Anterior cingulate cortex (tissue), 58 donors: ENCODE measurements at places on chromosomes 1 and 21.

- DNase-seq: no peak
Measured at GRCh38 chr1:76274302-76274701, 199.8 kb downstream of the ST6GALNAC3 start.

- peak; percentile 75 for DNase-seq
Measured at GRCh38 chr1:203127666-203128430, at the start of gene ADORA1. Gene ADORA1 (plus strand): TSS chr1:203127726. CDS start chr1:203128842, 1,116 bp downstream.

DNA sequence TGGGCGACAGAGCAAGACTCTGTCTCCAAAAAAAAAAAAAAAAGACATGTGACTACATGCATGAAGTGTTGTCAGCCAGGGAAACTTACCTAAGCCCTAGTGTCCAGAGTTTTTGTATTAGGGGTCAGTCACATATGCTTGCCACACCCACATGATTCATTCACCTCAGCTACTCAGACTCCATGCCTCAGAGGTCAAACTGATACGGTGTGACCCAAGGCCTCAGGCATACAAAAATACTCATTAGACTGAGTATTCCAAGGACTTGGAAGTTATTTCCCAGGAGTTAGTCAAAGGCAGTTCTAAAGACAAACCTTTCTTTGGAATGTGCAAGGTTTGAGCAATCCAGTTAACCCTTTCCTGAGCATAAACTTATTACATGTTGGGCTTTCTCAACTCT lies 6.3 kb upstream of the TRIM33 start:
- DNase-seq: no peak

DNA sequence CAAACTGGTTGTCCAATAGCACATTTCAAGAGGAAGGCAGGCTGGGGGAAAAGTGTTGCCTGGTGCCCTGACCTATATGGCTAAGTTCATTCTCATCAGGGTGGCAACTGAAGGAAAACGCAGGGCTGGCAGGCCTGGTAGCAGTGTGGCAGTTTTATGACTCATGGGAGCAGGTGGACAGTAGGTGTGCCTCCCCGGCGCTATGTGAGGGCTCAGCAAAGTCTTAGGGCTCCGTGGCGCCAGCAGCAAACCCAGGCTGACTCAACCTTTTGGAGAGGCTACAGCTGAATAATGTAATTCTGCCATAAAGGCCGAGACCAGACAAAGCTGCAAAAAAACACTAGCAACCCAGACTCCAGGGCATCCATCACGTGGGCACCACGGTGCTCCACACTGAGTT lies 23.6 kb downstream of the GADD45A start:
- no peak for DNase-seq

DNA sequence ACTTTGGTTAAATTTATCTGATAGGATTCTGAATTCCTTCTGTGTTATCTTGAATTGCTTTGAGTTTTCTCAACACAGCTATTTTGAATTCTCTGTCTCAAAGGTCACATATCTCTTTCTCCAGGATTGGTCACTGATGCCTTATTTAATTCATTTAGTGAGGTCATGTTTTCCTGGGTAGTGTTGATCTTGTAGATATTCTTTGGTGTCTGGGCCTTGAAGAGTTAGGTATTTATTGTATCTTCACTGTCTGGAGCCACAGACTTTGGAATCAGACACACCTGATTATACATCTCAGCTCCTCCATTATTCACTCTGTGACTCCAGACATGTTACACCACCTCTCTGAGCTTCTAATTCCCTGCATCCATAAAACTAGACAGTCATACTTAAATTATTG lies 34.2 kb upstream of the ETS2 start:
- no peak for DNase-seq

GRCh38 chr1:235597867-235598553 lies 51.6 kb downstream of the GNG4 start:
- no peak for DNase-seq

GRCh38 chr21:16215663-16216183 lies 485.9 kb downstream of the USP25 start:
- DNase-seq: no peak

DNA sequence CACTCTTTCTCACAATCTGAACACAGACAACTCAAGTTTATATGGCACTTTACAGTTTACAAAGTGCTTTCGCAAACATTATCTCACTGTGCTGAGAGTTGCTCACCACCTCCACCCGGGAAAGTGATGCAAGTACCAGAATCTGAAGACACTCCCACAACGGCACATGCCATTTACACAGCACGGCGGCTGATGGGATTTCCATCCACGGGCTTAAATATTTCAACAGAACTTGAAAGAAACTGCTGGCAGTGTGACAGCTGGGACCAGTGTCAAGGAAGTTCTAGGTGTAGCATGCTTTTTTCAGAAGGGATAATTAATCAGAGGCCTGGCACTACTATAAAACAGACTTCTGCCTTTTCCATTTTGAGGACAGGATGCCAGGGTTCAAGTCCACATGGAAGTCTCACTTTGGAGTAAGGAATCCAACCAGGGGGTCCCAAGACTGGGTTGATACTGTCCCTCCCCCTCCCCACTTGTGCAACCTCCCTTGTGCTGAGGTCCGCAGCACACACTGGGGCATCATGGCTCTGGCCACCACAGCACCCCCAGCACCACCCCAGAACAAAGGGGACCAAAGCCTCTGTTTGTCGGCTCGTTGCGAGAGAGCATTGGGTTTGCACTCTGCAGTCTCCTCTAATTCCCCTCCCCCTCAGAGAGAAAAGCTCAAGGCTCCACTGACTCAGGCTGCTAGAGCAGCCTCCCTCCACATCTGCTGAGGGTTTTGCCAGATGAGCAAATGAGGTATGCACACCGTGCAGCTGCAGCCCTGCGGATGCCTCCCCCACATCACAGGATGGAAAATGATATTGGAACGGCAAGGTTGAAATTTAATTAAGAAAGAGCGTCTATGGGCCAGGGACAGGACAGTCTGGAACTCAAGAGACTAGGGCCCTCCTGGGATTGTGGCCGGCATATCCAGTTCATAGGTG lies 154.9 kb downstream of the TGFBR3 start:
- no peak for DNase-seq

DNA sequence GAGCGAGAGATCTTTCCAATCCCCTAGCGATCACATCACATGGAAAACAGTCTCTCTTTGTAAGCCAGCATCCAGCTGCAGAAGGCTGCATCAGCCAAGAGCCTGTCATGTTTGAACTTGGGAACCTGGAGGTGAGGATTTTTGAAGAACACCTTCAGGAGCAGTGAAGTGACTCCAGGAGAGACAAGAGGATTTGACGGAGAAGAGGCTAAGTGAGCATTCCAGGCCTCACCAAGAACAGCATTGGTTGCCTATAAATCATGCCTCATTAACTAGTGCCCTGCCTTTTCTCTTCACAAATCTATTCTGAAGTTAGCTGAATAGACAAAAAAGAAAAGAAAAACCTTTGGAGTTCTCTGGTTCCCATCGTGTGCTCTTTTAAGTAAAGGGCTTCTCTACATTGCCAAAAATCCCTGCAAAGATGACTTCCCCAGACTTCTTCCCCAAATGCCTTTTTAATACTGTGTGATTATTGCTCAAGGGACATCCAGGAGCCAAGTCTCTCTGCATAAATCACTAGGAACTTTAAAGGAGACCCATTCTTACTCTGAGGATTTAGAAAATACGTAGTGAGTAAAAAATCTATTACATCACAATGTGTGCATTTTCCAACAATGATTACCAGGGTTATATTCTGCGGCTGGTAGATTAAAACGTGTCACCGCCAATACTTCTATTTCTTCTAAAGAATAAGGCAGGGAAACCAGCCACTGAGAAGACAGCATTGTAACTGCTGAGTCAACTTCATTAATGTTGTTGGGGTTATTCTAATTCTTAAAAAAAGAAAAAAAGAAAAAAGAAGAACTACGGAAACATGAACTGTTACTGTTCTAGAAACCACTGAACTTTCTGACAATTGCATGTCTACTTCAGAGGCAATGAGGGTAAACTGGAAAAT lies 95.2 kb downstream of the KIF14 start:
- no peak for DNase-seq

DNA sequence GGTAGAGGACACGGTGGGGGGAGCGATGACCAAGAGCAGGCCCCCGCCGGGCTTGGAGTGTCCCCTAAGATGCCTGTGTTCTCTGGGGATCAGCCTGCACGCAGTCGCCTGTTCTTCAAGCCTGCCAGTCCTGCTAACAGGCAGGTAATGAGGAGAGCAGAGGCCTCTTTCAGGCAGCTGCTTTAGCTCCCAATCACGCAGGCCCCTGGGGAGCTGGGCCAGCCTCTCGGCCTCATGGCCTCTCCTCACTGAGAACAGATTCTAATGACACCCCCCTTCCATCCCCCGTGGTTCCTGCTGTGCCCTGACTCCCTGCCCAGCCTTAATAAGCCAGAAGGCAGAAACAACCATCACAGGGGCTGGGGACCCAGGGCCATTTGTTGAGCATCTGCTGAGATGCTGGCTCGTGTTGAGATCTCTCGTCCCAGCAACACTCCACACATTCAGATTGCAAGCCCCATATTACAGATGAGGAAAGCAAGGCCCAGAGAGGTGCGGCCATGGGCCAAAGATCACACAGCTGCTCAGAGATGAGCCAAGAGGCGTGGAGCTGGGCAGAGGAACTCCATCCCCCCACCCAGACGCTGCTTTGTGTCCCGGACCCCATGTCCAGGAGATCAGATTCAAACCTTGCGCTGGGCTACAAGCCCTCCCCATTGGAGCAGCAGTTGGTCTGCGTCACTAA lies 71.6 kb upstream of the CASZ1 start:
- peak; percentile 6 for DNase-seq

- no peak for DNase-seq
Measured at GRCh38 chr1:231953660-231954059, 327.1 kb downstream of the DISC1 start.

GRCh38 chr1:15151377-15151806 lies 2.2 kb upstream of the TMEM51 start:
- no peak for DNase-seq

- DNase-seq: no peak
Measured at GRCh38 chr1:207500306-207500705, 4.3 kb downstream of the CR1 start.

- DNase-seq: no peak
Measured at GRCh38 chr21:28885853-28886177, 106.9 kb downstream of the LTN1 start.

DNA sequence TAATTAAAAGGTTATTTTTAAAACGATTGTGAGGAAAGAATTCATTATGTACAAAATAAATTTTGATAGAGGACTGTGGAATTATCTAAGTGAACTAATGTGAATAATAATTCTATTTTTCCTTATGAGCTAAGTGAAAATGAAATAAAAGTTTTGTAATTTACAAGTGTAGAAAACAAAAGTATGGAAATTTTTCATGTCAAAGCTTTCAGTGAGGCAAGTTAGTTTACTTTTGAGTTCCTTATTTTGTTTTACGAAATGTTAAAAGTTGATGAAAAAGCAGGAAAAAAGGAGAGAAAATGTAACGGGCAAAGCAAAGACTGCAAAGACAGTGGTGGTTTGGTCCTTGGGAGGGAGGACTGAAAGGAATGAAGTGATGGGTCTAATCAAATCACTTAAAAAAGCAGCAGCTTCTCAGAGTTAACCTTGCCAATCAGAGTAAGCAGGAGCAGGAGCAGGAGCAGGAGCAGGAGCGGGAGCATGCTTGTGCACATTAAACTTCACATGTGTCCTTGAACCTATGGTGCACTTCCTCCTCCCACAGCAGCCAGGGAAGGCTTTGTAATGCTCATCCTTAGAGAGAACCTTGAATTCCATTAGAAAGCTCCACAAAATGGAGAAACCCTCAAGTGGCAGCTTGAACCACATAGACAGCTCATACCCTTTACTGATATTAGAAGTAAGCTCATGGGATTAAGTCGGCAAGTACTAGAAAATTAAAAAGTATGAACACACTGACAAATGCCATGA lies 133.4 kb downstream of the LHX4 start:
- no peak for DNase-seq

GRCh38 chr1:180343921-180344769 lies 114.1 kb downstream of the LHX4 start:
- no peak for DNase-seq

DNA sequence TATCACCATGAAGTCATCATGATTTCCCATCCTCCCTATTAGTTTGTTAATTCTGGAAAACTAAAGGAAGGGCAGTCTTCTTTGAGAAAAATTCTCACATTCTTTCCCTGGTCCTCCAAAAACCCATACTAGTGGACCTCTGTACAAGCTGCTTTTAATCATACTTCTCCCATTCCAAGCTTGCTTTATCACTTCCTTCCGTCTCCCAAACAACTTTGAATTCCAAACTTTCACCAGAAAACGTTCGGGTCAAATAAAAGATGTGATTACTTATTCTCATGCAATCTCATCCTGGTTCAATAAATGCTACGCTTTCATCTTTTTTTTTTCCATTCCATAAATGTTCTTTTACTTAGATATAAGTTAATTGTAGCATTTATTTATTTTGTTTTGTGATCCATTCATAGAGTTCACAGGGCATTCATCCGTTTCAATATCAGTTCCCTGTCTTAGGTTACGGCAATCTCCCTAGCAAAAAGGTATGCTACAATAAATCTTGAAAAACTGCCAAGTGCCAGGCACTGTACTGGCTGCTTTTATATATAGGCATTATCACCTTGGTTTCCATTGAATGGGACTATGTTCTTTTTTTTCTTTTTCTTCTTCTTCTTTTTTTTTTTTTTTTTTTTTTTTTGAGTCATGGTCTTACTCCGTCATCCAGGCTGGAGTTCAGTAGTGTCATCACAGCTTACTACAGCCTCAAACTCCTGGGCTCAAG lies 100.2 kb upstream of the GREM2 start:
- no peak for DNase-seq

- no peak for DNase-seq
Measured at GRCh38 chr1:175978476-175978875, 228.6 kb downstream of the COP1 start.

DNA sequence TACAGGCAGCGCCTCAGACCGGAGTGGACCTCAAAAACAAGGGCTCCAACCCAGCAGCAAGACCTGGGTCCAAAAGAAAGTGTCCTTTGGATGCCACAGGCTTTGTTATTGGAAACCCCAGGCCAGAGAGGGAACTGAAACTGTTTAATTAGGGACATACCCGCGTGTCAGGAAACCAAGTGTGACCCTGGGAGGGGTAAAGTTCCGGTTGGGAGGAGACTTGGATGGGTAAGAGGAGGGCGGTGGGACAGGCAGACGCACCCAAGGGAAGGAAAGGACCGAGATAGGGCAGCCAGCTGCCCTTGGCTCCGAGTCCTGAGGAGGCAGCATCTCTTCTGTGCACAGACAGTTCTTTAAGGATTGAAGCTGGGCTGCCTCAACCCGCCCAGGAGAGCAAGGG lies 71.4 kb downstream of the CDC7 start:
- no peak for DNase-seq

DNA sequence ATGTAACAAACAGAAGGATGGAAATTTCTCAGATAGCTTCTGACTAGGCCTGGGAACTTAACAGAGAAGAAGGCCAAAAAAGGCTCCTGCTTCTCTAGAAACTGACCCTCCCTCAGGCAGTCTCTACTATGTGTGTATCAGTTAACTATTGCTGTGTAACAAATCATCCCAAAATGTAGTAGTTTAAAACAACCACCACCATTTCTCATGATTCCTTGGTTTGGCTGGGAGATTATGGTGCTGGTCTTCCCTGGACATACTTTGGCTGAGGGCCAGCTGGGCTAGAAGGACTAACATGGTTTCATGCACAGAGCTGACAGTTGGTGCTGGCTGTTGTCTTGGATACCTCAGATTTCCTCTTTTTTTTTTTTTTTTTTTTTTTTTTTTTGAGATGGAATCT lies 26.2 kb upstream of the CNN3 start:
- no peak for DNase-seq
